ENCODE measurements at places on chromosomes 12 and 14.
A peak's percentile ranks its signal among the peaks of the same experiment; 100 is the strongest.

- no peak for DNase-seq
Observed at GRCh38 chr12:29782871-29783772, 620 bp downstream of the TMTC1 start.

DNA sequence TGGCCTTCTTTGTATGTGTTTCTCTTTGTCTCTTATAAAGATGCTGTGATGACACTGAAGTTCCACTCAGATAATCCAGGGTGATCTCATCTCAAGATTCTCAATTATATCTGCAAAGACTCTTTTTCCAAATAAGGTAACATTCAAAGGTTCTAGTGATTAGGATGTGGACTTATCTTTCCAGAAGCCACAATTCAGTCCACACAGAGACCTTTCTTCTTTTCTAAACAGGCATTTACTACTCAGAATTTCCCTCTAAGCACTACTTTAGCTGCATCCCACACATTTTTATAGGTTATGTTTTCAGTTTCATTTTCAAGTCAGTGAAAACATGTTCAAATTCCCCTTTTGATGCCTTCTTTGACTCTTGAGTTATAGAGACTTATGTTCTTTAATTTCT lies 9.0 kb upstream of the NKX2-1 start:
- no peak for DNase-seq

DNA sequence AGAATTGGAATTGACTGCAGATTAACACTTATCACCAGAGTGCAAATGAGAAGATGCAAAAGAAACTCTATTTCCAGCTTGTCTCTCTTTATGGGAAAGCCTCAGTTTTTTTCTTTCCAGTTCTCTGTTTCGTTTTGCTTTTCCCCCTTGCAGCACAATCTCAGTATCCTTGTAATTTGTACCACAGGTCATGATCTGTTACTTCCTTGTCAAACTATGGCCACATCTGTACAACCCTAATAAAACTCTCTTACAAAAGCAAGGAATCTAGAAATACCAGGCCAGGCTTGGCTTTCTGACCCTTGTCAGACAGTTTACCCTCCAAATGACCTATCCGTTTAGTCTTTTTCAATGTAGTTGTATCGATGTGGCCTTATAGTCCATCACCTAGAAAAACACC lies 33.9 kb downstream of the MYBPC1 start:
- no peak for DNase-seq

GRCh38 chr12:6967651-6968100 lies 2.8 kb downstream of the PHB2 start:
- DNase-seq: no peak

GRCh38 chr12:591167-592023 lies 71.8 kb downstream of the NINJ2 start:
- DNase-seq: no peak

GRCh38 chr12:122100568-122100967 lies 22.0 kb downstream of the MLXIP start:
- DNase-seq: no peak

DNA sequence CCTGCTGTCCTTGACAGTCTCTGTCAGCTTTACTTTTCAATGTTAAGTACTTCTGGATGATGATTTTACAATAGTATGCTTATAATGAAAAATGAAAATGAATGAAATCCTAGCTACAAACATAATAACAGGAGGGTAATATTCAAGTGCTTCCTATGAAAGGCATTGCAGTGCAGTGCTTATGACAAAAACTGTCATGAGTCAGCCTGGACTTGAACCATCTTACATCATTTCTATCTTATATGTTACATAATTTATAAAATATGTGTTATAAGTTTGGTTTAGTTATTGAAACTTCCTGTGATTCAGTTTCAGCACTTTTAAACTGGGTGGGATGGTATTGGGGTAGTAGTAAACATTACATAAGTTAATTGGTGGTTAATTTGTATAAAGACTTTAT lies 451.7 kb downstream of the TMEM117 start:
- DNase-seq: no peak

- DNase-seq: no peak
Observed at GRCh38 chr12:90303771-90304170, 595.1 kb upstream of the ATP2B1 start.

- no peak for DNase-seq
Observed at GRCh38 chr12:102682366-102683289, 202.3 kb upstream of the IGF1 start.

- no peak for DNase-seq
Observed at GRCh38 chr14:104098272-104099095, 13.0 kb downstream of the ASPG start.

DNA sequence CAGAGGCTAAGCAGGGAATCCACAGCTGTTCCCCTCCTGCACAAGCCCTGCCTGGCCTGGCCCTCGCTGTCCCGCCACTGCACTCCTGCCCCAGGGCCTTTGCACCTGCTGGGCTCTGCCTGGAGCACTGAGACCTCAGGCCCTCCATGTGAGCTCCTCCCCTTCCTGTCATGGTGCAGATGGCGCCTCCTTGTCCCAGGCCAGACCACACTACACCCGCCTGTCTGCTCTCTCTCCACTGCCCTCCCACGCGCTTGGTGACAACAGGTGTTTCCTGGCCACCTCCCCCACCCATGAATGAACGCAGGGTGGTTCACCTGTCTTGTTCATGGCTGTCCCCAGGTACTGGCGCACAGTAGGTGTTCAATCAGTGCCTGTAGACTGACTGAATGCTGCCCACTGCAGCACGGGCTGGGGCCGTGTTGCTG lies 82.9 kb downstream of the NCOR2 start:
- no peak for DNase-seq

DNA sequence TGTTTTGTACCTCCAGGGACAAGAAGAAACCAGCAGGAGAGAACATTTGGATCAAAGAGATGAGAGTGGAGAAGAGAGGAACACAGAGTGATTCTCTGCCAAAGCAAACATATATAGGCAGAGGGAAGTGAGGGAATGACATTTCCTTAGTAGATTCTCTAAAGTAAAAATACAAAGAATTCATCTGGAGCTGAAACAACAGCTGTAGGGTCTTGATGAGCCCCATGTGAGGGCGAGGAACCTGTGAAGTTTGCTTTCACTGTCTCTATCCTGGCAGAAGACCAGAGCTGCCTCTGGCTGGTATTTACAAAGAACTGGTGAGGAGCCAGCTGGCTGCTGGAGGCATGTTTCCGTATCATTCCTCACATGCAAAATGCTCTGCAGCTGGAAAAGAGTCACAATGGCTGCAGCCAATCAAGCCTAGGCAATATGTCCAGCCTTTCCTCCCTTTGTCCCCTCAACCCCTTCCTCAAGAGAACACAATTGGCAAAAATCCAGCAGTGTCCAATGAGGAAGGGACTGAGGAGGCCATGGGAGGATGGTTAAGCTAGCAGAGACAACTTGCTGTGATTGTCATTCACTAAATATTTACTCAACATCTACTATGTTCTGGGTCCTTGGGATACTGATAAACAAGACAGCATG lies 122.5 kb downstream of the PHLDA1 start:
- DNase-seq: no peak

- no peak for DNase-seq
Observed at GRCh38 chr12:3976351-3976938, 103.2 kb upstream of the PARP11 start.

DNA sequence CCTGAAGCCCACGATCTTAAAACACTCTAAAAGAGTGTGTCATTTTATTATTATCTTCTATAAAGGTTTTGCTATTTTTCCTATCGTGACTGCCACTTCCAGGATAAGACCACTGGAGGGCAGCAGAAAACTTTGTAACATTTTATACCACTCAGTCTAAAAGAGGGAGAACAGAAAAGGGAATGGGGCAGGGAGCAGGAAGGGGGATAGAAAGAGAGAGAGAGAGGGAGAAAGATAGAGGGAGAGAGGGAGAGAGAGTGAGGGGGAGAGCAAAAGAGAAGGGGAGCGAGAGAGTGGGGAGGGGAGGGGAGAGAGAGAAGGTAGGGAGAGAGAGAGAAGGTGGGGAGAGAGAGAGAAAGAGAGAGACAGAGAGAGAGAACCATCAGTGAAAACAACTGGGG lies 2.0 kb upstream of the ART4 start:
- DNase-seq: no peak

GRCh38 chr14:94058674-94059138 lies 22.3 kb downstream of the DDX24 start:
- no peak for DNase-seq

DNA sequence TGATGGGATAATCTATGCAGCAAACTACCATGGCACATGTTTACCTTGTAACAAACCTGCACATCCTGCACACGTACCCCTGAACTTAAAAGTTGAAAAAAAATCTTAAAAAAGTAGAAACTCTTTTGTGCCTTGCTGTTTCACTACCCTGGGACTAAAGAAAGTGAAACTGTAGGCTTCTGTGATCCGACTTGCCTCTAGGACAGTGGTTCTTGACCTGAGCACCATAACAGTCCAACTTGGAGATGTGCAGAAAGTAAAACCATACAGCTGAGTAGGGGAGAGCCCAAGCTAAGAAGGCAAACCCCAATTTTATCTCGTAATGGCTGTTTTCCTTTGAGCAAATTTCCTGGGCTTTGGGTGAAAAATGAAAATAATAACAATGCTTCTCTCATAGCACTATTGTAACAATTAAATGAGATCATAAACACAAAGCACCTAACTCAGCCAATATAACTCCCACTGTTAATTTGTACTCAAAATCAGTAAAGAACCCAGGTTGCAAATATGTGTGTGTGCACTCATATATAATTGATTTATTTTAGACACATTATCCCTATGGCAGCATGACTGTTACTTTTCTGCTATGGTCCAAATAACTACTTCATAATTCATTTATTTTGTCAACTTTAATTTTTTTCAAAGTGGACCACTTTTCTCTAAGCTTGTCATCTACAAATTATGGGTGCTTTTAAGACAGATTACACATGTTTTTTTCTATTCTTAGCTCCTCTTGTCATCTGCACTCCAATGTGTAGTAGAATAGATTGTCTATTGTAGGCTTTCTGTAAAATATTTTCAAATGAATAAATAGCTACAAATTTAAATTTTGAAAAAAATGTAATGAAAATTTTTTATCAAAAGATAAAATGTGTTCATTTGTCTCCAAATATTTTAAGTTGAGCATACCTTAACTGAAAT lies 334.9 kb downstream of the BTG1 start:
- no peak for DNase-seq

DNA sequence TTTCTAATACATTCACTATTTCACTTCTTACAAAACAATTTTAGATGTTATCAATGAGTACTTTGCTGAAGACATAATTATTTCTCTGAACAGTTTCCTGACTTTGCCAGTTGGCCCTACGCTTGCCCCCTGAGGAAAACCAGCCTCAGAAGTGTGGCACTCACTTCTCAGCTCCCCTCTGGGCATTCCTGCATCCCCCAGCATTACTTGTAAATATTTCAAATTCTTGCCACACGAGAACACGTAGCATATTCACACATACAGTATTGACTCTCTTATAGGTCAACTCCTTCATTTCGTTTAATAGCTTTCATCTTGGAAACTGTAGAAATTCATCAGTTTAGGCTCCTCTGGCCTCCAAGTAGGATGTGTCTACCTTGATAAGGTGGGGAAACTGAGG lies 65.2 kb downstream of the OTX2 start:
- no peak for DNase-seq

GRCh38 chr14:96235426-96235825 lies 20.6 kb upstream of the BDKRB1 start:
- no peak for DNase-seq

GRCh38 chr14:100325958-100326357 lies 2.8 kb downstream of the SLC25A47 start:
- DNase-seq: no peak

GRCh38 chr12:27972721-27973120 lies at the start of gene PTHLH:
Gene PTHLH (minus strand): TSS chr12:27972733. CDS start chr12:27969494, 3,239 bp downstream.
- no peak for DNase-seq

DNA sequence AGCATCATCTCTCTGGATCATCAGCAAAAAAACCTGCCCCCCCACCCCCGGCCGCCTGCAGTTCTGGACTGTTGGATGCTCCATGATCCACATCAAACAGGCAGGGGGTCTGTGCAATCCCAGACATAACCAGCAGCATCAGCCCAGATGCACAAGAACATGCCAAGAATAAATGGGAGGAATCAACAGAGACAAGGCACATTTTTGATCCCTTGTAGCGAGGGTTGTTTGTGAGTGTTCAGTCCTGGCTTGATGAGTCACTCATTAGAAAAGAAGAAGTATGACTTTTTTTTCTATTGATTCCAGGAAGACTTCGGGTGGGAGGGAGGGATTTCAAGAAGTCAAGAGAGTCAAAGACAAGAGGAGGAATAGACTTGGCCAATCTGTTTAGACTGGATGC lies 244.2 kb downstream of the KSR2 start:
- no peak for DNase-seq

DNA sequence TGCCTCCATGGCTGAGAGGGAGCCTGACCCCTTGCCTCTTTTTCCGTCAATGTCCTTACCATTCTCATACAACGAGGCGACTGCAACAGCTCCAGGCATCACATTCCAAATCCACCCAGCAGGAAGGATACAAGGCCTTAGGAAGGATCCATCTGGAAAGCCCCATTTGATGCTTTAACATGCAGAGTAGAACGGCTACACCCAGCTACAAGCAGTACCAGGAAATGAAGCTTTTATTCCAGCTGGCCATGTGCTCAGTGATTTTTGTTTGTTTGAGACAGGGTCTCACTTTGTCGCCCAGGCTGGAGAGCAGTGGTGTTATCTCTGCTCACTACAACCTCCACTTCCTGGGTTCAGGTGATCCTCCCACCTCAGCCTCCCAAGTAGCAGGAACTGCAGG lies 124.8 kb downstream of the TMEM132D start:
- no peak for DNase-seq

DNA sequence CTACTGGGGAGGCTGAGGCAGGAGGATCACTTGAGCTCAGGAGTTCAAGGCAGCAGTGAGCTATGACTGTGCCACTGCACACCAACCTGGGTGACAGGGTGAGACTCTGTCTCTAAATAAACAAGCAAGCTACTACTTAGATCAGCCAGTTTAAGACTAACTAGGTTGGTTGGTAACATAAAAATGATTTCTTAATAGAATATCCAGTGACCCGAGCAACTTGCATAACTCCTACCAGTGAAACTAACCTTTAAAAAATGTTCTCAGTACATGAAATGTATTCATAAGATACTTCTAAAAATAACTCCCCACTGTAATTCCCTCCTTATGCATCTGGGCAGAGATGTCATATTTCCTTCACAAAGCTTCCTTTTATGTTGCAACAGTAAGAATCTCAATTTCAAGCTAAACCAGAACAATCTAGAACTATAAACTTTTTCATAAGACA lies 15.9 kb downstream of the TAOK3 start:
- DNase-seq: no peak

- peak; percentile 73 for DNase-seq
Observed at GRCh38 chr12:111430433-111431353, 25.0 kb downstream of the SH2B3 start.

Measured in T-cell (primary cell).